ENCODE measurements at places on chromosomes 13 and 19.

DNA sequence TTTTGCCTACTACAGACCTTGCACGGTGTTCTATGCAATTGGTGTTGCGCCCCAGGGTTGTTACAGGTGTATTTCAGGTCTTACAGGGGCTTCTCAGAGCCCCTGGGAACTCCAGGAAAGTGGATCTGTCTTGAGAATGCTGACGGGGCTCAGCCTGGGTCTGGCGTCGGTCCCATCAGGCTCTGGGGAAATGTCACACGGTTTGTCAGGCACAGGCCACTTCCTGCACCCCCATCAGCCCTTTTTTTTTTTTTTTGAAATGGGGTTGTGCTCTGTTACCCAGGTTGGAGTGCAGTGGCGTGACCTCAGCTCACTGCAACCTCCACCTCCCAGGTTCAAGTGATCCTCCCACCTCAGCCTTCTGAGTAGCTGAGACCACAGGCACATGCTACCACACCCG is 13.2 kb downstream of the CLEC4G start:
- no peak for DNase-seq

DNA sequence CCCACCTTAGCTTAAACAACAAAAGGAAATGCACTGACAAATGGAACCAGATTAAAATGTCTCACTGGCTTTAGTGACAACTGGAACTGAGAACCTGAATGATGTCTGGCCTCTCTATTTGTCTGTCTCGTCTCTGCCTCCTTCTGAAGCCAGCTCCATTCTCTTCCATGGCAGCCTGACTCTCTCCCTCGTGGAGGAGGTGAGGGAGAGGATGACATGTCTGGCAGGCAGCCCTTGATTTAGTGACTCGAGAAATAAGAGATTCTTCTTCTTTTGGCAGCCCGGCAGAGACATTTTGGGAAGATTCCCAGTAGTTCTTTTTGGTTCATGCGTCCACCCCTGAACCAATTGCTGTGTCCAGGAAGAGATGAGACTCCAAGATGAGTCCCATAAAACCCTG is 131.7 kb downstream of the KLF5 start:
- no peak for DNase-seq

GRCh38 chr13:51435002-51435578 is 17.7 kb downstream of the INTS6 start:
- DNase-seq = no peak

DNA sequence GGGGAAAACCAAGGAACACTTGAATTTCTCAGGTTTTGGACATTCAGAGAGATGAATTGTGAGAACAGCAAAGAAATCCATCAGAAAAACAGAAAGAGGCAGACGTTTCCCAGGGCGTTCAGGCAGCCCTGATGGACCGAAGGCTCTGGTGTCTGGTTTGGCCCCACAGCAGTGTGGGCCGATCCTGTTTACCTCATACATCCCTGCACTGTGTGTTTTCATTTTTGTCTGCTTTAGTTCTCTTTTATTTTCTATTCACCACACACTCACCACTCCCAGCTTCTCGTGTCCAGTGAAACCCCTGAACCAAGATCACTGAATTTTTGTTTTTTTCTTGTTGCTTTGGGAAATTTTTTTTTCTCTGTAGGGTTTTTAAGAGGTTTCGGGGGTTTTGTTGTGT is 11.9 kb upstream of the WDR18 start:
- DNase-seq = no peak
